Thoracic aorta (tissue), 2 donors: ENCODE measurements at places on chromosomes 3 and 15. TPM values are rescaled to one million over a fixed set of nuclear protein-coding genes. Genes with fewer than 3 reads are reported as not detected.

The C3orf20 gene
- not detected for total RNA-seq

DNA sequence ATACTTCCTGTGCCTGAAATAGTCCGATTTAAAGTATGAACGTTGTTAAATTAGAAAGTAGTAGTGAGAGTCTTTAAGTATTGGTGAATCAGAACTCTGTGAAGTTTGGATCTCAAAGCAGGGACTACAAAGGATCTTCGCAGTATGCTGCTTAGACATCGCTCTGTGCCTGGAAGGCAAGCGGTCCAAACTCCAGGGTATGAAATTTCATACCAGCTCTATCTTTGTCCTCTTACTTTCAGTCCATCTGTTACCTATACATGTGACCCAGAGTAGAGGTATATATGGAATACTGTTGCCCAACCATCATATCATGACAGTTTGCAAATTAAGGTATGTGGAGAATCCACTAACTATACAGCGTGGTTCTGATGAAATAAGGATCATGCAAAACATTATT is 34.5 kb downstream of the VPS8 start:
- no peak overlapping the region for H3K27ac ChIP-seq
- H3K36me3 ChIP-seq = peaks cover 5% of the 10 kb centered on the region
- no peak overlapping the region for H3K4me3 ChIP-seq
- no peak for DNase-seq
- no peaks in the 10 kb centered on the region for H3K27me3 ChIP-seq

GRCh38 chr3:58776231-58776630 is 109.7 kb upstream of the FAM3D start:
- H3K36me3 ChIP-seq = no peaks in the 10 kb centered on the region
- no peak overlapping the region for H3K4me3 ChIP-seq
- H3K27me3 ChIP-seq = no peaks in the 10 kb centered on the region
- H3K4me1 ChIP-seq = no peaks in the 10 kb centered on the region
- no peak for DNase-seq

DNA sequence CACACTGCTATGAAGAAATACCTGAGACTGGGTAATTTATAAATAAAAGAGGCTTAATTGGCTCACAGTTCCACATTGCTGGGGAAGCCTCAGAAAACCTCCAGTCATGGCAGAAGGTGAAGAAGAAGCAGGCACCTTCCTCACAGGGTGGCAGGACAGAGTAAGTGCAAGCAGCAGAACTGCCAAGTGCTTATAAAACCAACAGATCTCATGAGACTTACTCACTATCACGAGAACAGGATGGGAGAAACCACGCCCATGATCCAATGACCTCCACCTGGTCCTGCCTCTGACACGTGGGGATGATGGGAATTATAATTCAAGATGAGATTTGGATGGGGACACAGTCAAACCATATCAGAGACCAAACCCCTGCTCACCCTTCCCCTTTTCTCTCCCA is 75.0 kb downstream of the TRIM69 start:
- no peak overlapping the region for H3K27ac ChIP-seq
- H3K4me3 ChIP-seq = no peak overlapping the region
- H3K36me3 ChIP-seq = no peaks in the 10 kb centered on the region
- H3K27me3 ChIP-seq = no peaks in the 10 kb centered on the region
- DNase-seq = no peak
- no peaks in the 10 kb centered on the region for H3K4me1 ChIP-seq

DNA sequence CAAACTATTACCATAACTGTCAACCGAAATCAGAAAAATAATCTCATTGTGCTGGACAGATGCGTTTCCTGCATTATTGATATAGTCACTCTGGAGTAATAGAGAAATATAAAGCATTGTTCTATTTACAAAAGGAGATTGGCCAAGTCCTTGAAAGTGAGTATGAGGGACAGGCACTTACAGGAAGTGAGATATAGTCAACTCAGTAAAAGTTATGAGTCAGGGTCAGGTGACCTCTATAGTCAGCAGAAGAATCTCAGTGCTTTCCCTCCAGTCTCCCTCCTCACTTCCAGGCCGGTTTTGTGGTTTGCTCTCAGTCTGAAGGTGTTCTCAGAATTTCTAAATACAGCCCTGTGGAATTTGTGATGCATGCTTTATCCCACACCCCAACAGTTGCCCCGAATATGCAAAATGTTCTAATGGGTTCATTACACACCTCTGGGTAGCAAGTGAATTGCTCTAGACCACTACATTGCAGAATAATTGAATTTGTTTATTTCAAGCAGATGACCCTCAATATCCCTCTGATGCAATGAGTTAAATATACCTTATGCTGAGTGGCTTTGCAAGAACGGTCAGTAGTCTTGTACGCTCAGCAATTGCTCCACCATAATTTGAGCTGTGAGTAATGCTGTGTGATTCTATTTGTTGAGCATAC is 787.7 kb downstream of the MCTP2 start:
- no peak for DNase-seq
- H3K27ac ChIP-seq = no peak overlapping the region
- H3K36me3 ChIP-seq = no peaks in the 10 kb centered on the region
- H3K4me1 ChIP-seq = peaks cover 7% of the 10 kb centered on the region

GRCh38 chr3:122947738-122948137 is 79.8 kb downstream of the SEMA5B start:
- H3K27me3 ChIP-seq = no peaks in the 10 kb centered on the region
- H3K36me3 ChIP-seq = no peaks in the 10 kb centered on the region
- no peak overlapping the region for H3K4me3 ChIP-seq
- no peak for DNase-seq
- H3K4me1 ChIP-seq = peaks cover 11% of the 10 kb centered on the region

- no peak for DNase-seq
- no peaks in the 10 kb centered on the region for H3K4me1 ChIP-seq
- H3K4me3 ChIP-seq = no peak overlapping the region
- no peaks in the 10 kb centered on the region for H3K27me3 ChIP-seq
- no peak overlapping the region for H3K27ac ChIP-seq
Measured at GRCh38 chr3:20890111-20890519, 704.1 kb upstream of the SGO1 start.
